G401 (cell line): ENCODE measurements at places on chromosomes 1 and 21.

DNA sequence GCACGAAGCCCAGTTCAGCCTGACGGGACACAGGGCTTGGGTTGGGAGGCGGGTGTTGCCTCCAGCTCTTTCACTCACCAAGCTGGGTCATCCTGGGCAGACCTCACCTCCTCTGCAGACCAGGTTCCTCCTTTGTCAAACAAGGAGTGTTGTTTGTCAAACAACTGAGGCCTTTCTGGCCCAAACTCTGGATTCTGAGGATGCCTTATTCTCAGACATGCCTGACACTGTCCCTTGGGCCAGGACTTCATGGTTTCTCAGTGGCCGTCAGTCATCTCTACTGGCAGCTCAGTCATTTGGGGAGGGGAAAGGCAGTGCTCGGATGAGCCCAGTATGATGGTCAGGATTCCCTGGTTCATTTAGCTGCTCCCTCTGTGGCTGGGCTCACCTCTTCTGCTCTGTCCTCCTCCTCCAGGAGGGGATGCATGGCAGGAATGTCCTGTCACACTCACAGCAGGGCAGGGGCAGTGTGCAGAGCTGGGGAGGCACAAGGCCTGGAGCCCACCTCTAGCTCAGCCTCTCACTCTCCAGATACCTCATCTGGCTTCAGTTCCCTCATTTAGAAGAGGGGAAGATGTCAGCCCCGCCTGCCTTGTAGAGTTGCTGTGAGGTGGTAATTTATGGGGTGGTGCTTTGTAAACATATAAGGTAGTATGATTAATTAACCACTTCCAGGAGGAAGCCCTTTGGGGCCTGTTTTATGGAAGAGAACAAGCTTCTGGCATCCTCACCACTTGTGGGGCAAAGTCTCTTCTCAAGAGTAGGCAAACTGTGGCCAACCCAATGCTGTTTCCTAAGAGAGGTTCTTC is 20.6 kb downstream of the SLC2A1 start:
- no peak for DNase-seq

DNA sequence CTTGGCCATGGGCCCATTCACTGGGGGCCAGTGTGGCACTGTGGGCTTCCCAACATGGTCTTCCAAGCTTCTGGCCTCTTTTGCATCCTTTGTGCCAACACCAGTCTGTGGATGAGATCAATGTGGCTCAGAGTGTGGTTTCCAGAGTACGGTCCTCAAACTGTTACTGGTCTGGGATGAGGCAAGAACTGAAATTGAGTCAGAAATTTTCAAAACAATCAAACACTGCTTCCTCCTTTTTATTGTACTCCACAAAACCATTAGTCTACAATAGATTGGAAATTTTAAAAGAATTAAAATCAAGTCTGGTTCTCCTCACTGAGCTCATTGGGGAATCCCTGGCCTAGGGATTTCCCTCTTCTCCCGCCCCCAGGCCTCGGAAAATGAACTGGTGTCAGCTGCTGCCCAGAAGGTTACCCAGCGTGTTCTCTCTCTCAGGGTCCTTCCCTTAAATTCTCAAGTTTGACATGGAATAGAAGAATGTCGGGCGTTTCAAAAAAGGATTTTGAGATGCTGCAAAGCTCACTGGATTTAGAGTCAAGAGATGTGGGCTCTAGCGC is 222.0 kb downstream of the SDCCAG8 start:
- no peak for DNase-seq

GRCh38 chr1:2084306-2084705 is 34.1 kb downstream of the PRKCZ start:
- peak; percentile 85 for DNase-seq

DNA sequence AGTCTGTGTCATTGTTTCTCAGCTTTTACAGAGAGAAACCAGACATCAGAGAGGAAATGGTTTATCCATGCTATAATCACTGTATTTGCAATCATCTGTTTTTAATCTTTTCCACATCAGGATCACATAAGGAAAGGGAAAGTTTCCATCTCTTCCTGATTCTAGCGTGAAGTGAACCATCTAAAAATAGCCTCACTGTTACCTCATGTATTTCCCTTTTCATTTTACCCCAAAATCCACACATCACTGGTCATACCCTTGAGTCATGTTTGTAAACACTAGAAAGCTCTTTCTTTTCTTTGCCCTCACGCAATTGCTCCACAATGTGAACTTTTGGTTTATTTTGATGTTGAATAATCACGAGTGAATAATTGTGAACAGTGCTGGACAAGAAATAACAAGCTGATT is 146.0 kb downstream of the PLA2G4A start:
- no peak for DNase-seq

DNA sequence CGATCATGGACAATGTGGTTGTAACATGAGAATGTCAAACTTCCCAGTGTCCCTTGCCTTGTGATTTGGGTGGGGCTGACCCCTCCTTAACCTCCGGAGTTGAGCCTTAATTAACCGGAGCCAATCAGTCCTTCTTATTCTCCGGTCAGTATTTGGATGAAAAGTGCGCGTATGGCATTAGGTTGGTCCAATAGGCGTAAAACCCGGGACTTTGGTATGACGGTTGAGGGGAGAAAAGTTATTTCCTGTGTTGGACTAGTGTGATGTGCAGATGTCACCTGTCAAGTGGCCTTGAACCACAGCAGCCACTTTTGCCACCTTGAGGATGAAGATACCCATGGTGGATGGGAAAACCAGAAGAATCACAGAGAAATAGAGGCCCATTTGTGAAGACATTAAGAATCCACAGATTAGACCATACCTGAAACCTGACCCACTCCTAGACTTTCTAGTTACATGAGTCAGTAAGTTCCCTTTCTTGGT is 5.1 kb downstream of the PAFAH2 start:
- no peak for DNase-seq

- DNase-seq: peak; percentile 82
Observed at GRCh38 chr1:59976194-59977074, 49.9 kb upstream of the CYP2J2 start.

DNA sequence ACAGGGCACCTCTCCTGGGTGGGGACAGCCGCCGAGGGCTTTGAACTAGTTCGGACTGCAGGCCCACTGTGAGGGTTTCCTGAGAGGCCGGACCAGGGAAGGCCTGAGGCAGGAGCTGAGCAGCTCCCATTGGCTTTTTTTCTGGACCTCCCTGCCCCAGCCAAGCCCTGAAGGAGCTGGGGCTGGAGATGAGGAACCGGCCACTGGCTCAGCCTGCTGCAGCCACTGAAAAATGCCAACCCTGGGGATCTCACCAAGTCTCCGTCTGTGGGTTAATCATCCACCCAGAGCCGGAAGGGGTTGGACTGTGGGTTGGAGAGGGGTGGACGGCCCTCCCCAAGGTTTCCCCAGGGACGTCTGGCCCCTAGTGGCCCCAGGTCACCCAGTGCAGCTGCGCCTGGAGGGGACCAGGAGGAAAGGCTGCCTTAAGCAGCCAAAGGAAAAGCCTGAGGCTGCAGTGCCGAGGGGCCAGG is 2.5 kb downstream of the VWA1 start:
- DNase-seq: no peak

DNA sequence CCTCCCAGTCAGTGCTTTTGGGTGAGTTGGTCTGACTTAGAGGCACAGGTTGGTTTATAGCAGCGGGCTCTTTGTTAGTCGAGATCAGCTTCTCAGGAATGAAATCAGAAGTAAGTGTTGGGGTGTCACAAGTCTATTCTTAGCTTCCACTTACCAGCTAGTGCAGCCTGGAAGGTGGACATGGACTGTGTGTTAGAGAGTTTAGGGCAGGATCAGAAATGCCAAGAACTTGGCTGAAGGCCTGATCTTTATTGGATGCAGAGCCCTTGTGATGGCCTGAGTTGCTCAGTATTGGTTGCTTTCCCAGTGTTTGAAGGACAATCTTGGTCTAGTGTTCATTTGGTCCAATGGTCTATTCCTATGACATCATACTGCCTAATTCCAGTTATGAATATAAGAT is 377.0 kb upstream of the USP24 start:
- DNase-seq: no peak

GRCh38 chr1:180954801-180955165 is 42.1 kb downstream of the KIAA1614 start:
- no peak for DNase-seq

DNA sequence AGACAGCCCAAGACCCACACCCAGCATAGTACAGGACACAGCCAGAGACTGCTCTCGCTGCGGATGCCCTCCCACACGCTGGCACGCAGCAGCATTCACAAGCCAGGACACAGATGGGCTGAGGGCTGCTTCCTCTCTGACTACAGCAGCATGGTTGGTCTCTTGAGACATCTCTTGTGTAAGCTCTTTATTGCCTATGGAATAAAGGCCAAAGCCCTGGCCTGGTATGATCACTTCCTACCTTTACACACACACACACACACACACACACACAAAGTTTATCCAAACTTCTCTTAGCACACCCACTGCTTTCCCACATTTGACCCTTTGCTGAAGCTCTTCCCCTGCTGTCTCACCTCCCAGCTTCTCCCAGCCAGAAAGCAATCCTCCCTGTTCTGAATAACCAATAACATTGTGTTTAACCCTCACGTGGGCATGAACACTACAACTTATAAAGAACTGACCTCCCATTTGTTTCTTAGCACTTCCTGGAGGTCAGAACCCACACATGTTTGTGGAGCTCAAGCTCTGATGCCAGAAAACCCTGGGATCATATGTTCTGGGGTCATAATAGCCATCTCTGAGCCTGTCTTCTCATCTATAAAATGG is 1.2 kb upstream of the LUZP1 start:
- peak; percentile 59 for DNase-seq

DNA sequence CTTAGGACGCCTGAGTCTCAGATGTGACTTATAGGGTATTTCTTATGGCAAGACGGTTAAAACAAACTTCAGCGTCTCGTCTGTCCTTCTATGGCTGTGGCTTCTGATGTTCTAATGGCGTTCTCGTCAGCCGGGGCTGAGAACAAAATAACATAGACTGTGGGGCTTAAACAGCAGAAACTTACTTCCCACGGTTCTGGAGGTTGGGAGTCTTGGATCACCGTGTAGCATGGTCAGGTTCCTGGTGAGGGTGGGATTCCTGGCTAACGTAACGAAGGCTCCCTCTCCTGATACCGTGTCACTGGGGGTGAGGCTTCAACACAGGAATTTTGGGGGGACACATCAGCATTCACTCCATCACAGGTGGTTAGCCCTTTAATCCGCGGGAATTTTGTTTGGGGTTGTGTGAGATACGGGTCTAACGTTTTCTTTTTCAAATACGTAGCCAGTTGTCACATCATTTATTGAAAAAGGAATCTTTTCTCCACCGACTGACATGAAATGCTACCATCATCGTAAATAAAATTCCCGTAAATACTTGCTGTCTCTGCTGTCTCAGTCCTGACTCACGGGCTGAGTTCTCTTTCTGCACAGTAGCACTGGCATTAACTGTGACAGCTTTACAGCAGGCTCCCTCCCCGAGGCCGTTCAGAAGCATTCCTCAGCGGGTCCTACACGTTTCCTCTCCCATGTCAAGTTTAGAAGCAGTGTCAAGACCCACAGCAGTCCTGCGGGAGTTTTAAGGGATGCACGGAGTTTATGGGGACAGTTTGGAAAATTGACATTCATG is 8.1 kb upstream of the POFUT2 start:
- DNase-seq: no peak

DNA sequence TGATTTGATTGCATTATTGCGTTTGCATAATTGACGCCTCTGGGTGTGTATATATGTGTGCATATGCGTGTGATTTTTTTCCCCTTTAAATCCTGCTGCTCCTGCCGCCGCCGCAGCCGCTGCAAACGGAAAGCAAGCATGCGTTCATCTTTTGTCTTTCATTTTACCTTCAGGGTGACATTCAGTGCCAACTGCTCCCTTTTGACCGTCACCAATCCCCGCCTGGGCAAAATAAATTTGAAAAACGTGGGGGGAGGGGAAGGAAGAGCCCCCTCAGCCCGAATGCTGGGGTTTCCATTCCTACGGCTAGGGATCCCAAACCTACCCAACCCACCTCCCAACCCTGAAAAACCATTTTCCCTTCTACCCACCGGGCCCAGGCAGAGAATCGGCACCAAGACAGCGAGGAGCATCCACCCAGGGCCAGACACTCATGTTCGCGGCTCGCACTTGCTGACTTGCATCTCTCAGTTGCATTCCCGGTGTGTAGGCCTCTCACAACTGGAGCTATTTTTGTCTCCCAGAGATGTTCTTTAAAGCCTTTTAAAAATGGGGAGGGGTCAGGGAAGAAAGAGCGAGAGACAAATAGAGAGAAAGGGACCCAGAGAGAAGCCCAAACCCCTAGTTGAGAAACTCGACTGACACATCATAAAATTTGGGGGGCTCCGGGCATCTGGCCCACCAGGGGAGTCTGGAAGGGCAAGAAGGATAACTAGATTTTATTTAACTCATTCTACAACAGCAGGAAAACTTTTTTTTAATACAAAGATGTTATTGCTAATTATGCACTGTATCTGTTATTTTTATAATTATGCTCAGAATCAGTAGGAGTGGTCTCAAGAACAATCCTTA is 367.1 kb upstream of the ESRRG start:
- peak; percentile 42 for DNase-seq

- DNase-seq: peak; percentile 53
Observed at GRCh38 chr1:75725266-75725665, 757 bp downstream of the ACADM start.

DNA sequence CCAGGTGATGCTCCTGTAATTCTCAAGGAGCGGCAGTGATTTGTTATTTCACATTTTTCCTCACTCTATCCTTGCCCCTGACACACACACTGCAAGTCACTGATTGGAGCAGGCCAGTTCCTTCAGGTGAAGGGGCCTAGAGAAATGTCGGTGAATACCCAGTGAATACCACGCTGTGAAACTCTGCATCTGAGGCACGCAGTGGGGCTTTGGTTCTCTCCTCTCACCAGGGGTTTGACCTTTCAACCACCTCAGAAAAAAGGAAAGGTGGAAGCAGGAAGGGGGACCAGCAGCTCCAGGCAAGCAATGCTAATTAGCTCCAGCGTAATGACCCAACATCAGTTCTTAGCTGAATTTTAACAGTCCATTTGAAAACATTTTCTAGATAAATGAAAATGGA is 532 bp upstream of the FAM177B start:
- no peak for DNase-seq

DNA sequence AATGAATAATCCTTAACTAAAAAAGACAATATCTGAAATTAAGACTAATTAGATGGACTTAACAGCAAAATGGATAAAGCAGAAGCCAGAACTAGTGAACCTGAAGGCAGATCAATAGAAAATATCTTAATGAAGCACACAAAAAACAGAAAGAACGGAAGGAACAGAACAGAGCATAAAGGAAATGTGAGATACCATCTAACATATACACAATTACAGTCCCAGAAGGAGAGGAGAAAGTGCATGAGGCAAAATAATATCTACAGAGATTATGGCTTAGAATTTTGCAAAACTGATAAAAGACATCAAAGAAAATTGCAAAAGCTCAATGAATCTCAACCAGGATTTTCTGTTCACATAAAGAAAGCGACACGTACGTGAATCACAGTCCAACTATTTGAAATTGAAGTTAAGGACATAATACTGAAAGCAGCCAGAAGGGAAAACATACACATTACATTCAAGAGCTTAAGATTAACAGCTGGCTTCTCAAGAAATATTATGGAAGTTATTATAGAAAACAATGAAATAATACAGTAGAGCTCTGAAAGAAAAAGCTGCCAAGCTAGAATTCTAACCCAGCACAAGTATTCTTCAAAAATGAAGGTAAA is 182.0 kb downstream of the CDC42BPA start:
- no peak for DNase-seq

- no peak for DNase-seq
Observed at GRCh38 chr1:188427642-188428041, 1598.9 kb downstream of the PLA2G4A start.
